ENCODE measurements at places on chromosomes 12 and 14.

DNA sequence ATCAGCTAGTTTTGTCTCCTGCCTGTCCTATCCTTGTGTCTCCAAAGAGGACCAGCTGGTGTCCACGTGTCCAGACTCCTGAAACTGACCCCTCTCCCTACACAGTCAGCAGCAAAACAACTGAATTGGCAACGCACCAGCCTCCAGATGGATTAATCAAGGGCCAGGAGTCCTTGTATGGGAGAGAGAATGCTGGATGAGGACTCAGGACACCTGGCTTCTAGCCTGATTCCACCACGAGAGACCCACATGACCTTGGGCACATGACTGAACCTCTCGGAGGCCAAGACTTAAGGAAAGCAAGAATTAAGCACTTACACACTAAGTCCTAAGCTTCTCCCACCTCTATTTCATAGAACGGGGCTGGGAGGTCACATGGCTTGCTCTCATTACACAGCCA, 60.4 kb upstream of the CMKLR1 start:
- no peak for DNase-seq

GRCh38 chr14:69695322-69696203, 71.4 kb upstream of the SRSF5 start:
- no peak for DNase-seq

DNA sequence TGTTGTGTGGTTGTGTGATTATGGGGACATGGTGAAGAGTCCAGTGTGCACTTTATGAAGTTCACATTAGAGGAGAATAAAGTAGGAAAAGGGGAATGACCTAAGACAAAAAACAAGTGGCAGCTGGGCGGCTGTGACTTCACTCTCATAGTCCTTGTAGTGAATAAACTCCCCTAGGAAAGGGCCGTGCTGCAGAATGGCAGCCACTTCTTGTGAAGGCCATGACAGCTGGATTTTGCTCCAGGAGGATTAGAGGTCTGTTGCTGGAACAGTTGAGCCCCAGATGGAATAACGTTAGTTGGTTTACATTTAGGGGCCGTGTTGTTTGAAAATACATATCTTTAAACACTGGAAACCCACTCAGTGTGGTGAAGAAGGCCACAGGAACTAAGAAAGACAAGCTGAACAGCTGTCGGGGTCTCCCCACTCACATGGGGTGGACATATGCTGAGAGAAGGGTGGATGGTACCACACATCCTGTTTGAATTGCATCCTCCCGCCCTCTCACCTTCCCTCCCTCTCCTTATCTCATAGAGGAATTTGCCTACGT, 276.9 kb downstream of the CACNA1C start:
- no peak for DNase-seq

DNA sequence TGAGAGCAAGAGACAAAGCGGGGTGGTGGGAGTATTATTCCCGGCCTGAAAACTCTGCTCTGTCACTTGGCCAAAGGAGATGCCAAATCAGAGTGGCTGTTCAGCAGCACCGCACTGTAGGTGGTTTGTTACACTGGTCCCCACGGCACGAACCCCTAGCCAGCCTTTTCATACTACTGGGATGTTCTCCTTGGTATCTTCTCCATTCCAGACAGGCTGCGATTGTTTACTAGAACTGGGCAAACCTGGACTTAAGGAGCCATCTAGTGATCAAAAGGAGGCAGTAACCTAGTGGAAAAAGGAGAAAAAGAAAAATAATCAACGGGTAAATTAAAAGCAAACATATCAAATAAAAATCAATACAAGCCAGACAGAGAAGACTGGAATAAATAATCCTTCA, 58.9 kb upstream of the TMTC2 start:
- no peak for DNase-seq

DNA sequence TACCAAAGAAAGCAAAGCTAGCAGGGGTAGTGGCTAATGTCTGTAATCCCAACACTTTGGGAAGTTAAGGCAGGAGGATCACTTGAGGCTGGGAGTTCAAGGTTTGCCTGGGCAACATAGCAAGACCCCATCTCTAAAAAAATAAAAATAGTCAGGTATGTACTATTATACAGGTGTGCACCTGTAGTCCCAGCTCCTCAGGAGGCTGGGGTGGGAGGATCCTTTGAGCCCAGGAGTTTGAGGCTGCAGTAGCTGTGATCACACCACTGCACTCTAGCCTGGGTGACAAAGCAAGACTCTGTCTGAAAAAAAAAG, 142.2 kb downstream of the PAWR start:
- DNase-seq = no peak

DNA sequence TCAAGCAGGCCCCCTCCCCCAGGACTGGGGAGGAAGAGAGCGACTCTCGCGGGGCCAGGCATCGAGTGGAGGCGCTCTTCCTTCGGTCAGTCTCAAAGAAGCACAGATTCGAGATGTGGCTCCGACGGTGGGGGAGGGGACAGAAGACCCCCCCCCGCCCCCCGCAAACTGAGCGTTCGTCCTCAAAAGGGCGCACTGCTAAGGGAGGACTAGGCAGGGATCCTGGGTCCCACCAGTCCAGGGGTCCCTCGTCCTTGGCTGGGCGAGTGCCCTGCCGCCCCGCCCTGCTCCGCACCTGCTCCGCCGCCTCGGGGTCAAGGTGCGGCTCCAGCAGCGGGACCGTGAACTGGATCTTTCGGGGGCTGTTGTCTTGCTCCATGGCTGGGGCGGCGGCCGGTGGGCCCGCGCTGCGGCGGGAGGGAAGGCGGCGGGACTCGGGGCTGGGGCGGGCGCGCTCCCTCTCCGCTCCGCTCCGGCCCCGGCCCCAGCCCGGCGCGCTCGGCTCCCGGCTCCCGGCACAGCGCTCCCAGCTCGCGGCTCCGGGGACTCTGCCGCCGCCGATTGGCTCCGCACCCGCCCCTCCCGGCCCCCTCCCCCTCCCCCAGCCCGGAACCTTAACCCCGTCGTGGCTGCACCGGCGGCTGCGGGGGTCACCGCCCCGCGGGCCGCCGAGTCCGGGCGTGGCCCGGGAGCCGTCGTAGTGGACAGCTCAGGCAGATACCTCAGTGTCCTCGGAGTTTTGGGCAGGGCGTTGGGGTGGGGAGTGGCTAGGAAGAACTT, at the start of gene PPP1R1A:
PPP1R1A (minus strand) TSS at position 550 of the 780 bp plus-strand sequence; CDS start at position 379, 171 bp downstream.
- DNase-seq = no peak

- DNase-seq = no peak
Measured at GRCh38 chr14:90624732-90625400, 191.4 kb downstream of the TTC7B start.

DNA sequence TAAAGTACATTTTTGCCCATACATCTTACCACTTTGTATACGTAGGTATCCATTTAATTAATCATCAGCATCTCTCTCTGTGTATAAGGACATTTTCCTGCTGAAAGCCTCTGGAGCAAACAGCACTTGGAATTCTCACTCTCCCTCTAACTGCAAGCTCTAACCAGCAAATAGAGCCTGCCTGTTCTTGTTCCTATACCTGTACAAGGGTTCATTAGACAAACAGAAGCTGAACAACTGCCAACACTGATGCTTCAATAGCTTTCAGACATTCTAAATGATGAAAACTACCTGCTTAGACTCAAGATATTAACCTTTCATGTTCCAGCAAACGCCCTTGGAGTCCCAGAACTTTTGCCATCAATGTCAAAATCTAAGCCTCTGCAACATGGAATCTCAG, 98.0 kb downstream of the KCNH5 start:
- no peak for DNase-seq

DNA sequence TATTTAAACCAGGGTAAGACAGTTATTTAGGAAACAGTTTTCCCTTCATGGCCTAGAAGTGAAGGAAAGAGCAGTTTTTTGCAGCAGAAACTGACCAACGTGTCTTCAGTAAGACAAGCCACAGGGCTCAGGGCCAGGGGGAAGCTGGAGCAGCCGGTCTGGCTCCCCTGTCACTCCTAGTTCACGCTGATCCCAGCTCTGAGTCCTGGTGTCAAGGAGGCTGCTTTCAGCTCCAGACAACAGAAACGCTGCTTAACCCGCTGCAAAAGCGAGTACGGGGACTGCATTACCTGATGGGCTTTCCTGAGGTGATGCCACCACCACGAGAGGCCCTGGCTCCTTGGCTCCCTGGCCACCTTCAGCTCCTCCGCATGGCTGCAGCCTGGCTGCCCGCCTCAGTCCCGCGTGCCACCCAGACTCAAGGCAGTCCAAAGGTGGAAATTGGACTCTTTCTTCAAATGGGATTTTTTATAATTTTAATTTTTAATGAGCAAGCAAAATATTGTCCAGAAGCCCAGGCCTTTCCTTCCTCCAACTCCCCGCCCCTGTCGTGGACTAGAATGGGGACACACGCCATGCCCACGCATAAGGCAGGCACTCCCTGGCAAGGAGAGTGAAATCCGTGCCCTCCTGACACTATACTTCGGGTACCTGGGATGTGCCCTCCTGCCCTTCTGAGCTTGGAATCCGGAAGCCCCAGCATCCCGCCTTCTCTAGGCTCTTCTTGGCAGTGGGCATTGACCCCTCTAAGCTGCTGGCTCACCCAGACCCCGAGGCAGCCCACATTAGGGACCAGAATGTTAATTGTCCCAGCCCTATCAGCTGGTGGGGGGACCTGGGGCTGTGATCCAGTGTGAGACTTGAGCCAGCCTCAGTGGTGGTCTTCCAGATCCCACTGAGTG, 85.0 kb downstream of the PAPOLA start:
- no peak for DNase-seq

DNA sequence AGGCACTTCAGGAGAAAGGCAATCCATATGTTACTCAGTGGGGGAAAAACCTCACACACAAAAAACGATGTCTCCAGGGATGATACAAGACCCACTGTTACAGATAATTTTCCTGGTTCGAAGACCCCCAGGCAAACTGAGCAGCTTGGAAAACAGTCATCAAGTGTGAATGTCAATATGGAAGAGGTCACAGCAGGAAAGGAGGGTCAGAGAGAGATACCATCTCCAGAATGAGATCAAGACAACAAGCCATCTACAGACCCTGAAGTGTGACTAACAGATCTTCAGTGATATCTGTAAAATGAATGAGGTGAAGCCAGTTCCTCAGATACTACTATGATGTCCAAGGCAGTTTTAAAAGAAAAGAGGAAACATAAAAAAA, 28.6 kb downstream of the GNS start:
- no peak for DNase-seq

GRCh38 chr12:87848248-87848868, 180.8 kb downstream of the C12orf50 start:
- no peak for DNase-seq

DNA sequence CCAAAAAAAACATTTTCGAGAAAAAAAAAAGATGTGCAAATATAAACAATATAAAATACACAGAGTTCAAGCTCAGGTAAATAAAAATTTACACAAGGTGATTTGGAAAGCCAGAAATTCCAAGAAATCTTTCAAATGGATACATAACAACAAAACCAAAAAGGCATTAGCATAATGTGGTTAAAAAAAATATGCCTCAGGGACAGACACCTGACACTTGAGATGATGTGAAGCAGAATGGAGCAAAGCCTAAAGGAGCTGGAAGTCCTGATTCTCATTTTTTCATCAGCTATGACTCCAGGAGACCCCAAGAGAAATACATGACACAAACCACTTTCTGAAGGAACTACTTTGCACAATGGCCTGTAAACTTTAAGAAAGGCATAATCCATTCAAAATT, 98.6 kb downstream of the PPP2R5E start:
- no peak for DNase-seq

GRCh38 chr14:91831337-91831736, 36.0 kb downstream of the TC2N start:
- DNase-seq = no peak

GRCh38 chr14:100674428-100674827, 52.3 kb upstream of the DLK1 start:
- no peak for DNase-seq

DNA sequence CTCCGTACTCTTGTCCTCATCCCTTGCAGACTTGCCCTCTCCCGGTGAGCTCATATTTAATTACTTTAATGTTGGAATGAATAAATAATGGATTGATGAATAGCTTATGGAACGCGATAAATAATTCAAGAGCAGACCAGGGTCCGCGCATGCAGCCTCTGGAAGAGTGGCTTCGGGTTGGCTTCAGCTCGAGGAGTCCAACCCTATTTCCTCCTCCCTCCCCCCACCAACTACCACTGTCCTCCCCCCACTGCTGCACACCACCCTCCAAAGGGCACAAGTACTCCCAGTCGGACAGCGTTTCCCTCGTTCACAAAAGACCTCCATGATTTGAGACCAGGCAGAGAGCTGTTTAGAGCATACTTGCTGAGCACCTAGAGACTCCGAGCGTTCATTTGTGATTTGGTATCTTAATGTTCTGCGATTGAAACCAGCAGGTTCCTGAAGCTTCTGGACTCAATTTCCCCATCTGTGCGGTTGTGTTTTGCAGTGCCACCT, 647 bp upstream of the SIX1 start:
- no peak for DNase-seq

GRCh38 chr14:76237349-76237990, 85.7 kb downstream of the GPATCH2L start:
- no peak for DNase-seq

- no peak for DNase-seq
Measured at GRCh38 chr12:55955344-55955743, 10.5 kb downstream of the PMEL start.

DNA sequence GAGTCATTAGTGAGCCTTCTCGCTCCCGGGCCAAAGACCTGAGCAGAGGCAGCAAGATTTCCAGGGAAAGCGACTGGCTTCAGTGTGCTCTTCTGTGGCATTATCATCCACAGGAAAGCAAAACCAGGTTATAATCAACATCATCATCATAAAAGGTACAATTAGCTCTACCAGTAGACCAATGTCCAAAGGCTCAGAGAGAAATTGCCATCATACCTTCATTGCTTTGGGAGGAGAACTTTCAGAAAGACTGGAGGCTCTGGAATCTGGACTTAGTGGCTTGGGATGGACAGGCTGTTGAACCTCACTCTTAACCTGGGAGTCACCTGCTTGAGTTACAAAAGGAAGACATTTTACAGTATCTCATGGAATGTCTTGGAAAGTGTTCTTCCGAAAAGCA, 25.1 kb upstream of the CERS5 start:
- no peak for DNase-seq

DNA sequence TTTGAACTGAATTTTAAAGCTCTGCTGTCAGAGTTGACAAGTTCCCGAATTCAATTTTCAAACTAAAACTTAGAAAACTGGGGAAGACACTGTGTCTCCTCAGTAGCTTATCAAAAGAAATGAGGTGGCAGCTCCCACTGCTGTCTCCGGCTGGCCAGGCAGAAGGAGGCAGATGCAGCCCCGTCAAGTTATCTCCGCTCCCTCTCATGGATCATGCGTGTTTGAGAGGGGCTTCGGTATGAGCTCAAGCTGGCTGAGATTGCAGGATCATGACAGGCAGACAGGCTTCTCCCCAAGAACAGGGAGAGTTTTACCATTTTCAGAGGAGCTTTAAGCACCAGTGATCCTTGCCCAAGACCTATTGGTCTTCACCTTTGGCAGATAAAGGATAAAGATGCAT, 88.8 kb downstream of the NEDD1 start:
- no peak for DNase-seq

DNA sequence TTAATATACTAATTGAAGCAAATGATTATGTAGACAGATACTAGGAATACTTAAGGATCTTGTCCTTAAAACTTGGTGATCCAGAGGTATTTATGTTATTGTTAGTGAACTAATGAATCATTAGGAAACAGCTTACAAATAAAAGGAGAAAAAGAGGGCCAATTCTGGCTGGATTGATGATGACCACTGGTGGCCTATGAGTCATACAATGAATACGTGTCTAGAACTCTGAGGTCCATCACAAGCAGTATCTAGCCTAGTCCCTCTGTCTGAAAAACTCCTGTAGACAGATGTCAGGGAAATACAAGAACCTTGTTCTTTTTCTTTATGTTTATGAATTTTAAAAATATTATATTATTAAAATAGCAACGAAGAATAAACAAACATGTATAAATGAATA, 51.7 kb upstream of the RTL1 start:
- no peak for DNase-seq

GRCh38 chr12:57216014-57216911, at the start of gene NXPH4:
Gene NXPH4, plus strand, starts transcription at chr12:57216794. Its CDS starts 176 bp downstream, at chr12:57216970.
- DNase-seq = no peak

Data from posterior cingulate gyrus (tissue), 11 donors.